ENCODE measurements at places on chromosomes 3 and 15.

- peak; percentile 72 for DNase-seq
Observed at GRCh38 chr3:51974963-51975851, at the start of gene ABHD14A. ABHD14A (plus strand) TSS chr3:51975064; CDS start chr3:51975136, 72 bp downstream.

DNA sequence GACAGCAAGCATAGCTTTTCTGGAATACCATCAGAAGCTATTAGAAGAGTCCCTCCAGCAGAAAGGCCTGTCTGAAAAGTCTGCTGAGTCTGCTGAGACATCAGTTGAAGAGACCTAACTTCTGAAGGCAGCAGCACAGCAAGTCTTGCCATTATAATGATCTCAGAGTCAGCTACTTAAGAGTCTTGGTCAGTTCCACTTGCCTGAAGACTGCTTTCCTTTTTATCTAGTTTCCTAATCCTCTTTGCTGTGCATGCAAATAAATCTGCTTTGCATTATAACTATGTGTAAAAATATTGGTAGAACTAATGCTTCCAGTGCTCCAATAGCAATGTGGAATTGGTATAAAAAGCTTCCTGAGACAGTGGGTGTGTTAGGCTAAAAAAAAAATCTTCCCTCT, 34.9 kb upstream of the CPOX start:
- DNase-seq: peak; percentile 26

DNA sequence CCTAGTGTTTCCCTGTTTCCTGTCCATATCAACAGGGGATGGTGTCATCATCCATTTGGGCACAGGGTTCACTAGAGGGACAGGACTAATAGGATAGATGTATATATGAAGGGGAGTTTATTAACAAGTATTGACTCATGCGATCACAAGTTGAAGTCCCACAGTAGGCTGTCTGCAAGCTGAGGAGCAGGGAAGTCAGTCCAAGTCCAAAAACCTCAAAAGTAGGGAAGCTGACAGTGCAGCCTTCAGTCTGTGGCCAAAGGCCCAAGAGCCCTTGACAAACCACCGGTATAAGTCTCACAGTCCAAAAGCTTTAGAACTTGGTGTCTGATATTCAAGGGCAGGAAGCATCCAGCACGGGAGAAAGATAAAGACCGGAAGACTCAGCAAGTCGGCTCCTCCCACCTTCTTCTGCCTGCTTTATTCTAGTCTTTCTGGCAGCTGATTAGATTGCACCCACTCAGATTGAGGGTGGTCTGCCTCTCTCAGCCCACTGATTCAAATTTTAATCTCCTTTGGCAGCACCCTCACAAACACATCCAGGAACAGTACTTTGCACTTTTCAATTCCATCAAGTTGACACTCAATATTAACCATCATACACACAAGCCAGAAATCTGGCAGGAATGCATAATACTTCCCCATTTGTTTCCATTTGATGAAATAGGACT, 43.4 kb downstream of the CD200 start:
- DNase-seq: no peak

DNA sequence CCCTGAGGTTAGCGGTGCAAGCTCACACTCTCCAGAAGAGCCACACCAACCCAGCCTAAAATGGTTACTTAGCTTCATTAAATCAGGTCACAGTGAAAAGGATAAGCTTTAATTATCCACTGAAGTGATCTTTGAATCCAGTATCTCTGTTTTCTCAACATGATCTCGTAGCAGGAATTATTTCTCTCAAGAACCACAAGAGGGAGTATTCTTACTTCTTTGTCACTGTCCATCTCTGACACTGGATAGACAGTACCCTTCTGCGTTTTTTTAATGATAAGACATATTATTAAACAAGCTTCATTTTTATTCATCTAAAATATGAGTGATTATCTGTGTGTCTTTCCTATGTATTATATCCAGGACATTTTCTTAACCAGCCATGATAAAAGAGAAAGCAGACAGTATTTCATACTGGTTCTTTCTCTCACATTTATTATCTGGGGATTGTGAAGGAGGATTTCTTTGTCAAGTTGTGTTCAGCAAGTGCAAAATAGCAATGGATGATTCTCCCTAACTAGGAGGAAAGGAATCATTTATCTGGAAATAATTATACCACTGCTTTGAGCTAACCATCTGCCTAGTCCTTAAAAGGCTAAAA, 105.4 kb upstream of the CCDC54 start:
- DNase-seq: peak; percentile 67

DNA sequence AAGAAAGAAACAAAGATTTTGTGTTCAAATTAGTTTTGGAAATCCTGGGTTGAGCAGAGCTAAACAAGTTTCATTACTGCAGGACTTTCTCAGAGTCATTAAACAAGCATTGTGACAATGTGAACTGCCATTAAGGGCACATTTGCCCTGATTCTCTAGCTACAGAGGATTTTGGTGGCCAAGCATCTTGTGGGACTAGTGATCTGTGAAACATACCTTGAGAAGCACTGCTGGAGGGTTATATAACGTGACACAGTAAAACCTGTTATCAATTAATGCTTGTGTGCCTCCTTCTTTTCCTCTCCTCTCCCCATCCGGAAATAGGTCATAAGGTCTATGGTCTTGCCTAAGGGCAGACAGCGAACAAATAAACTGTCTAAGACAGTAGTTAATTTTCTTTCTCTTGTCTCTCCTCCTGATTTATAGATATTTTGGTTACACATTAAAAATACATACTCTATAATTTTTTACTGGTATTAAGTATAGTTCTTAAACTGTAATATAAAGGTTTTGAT, 167.3 kb upstream of the NANOGP8 start:
- no peak for DNase-seq

DNA sequence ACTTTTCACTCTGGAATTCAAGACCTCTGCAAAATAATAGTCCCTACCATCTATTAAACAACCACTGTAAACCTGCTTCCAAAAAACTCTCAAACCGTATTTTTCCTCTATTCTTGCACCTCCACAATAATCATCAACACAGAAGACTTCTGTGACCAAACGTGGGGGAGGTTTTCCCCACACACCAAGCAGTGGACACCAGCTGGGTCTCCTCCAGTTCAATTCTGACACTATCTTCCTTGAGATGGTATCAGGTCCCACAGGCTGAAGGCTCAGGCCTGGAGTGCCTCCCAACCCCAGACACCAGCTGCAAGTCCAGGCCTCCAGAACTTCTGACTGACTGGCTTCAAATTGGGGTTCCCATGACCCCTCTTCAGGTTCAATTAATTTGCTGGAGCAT, 89.6 kb upstream of the RAP2B start:
- DNase-seq: no peak

GRCh38 chr3:35772381-35773015, 133.2 kb downstream of the ARPP21 start:
- DNase-seq: no peak

DNA sequence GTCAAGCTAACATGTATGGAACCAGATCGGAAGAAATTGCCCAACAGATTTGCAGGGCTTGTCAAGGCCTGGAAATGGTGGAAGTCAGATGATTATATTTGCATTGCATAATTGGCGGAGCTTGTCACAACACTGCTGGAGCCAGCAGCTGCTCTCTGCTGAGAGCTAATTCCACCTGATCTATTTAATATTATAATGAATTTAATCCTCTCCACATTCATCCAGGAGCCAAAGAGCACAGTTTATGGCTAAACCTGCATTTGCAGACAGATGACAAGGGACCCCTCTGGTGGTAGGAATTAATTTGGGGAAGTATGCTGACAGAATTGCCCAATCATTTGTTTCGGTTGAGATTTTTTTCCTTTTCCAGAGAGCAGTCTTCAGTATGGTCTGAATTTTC, 730.2 kb downstream of the TUSC7 start:
- peak; percentile 95 for DNase-seq

DNA sequence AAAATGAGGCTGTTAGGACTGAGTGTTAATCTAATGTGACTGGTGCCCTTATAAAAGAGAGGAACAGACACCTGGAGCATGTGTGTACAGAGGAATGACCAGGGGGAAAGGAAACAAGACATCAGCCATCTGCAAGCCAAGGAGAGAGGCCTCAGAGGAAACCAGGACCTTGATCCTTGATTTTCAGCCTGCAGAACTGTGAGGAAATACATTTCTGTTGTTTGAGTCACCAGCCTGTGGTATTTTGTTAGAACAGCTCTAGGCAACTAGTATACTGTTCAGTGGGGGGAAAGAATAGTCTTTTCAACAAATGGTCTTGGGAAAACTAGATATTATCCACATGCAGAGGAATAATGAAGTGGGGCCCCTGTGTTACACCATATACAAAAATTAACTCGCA, 80.6 kb downstream of the CCR1 start:
- DNase-seq: no peak

DNA sequence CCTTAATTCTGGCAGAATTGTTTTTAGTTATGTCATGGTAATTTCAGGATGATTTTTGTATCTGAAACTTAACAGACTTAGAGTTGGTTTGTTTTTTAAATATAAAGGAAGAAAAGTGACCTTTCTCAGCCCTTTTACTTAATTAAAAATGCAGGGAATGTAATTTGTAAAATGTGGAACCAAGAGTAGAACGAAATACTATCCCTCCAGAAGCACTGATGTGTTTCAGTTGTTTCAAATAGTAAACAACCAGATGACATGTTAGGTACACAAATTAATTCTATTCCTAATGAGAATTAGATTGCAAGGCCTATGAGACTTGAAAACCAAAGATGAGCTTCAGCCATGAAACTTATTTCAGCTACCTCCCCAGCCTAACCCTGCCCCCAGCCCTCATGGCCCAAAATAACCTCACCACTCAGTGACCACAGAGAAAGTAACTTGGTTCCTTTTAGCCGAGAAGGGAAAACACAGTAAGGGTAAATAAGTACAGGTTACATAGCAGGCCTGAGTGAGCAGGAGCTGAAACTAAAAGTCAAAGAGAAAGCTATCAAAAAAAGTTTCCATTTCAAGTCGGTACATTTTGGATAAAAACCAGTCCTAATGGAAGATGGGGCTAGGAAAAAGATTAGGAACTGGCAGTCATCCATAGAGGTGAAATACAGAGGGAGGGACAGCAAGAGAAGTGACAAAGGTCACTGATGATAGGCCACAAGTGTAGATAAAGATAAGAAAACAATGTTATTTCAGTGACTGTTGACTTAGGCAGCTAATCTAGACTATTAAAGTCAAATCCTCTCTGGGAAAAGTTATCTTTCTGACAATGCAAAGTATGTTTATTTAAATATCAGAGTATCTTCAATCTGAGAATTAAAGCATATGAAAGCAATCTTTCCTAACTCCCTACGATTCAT, 23.2 kb downstream of the SENP8 start:
- DNase-seq: no peak

DNA sequence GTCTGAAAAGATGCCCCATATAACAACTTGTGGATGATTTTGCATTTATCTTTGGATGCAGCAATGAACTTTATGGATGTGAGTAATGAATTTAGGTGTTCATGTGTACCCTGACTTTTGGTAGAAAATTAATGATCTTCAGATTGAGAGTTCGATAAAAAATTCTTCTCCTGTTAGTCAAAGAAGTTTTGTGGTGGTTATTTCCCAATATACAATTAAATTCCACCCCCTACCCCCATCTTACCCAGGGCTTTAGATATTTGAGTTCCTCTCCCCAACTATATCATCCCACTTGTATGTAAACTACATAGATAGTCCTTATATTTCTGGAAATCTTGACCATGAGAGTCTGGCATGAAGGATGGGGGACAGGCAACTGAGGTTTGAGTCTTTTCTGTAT, 126.1 kb upstream of the ALDH1A3 start:
- no peak for DNase-seq

DNA sequence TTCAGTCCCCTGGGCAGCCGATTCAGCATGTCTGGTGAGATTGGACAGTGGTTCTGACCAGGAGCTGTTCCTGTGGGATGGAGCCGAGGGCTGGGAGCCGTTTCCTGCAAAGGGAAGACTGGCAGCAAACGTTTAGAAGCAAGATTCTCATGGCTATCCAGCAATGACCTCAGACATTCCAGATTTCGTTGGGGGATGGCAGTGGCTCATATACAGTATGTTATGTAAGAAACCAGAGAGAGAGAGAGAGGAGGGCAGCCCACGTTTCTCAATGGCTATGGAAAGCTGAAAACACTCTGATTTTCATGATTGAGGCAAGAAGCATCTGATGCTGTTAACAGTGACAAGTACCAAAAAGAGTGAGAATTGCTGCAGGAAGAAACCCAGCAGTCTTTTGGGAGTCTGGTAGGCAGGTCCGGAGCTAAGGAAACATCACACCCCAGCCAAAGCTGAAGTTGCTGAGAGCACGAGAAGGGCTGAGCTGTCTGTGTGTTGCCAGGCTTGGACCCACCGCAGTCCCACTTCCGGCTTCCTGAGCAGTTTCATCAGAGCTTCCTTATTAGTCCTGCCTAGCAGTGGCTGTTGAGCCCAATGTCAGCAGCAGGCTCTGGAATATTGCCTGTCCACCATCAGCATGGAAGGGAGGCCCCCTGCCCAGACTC, 25.6 kb upstream of the VPS8 start:
- DNase-seq: no peak

GRCh38 chr3:52798978-52799476, 4.4 kb downstream of the ITIH3 start:
- DNase-seq: no peak

- no peak for DNase-seq
Observed at GRCh38 chr15:82624438-82624837, 22.7 kb downstream of the CPEB1 start.

DNA sequence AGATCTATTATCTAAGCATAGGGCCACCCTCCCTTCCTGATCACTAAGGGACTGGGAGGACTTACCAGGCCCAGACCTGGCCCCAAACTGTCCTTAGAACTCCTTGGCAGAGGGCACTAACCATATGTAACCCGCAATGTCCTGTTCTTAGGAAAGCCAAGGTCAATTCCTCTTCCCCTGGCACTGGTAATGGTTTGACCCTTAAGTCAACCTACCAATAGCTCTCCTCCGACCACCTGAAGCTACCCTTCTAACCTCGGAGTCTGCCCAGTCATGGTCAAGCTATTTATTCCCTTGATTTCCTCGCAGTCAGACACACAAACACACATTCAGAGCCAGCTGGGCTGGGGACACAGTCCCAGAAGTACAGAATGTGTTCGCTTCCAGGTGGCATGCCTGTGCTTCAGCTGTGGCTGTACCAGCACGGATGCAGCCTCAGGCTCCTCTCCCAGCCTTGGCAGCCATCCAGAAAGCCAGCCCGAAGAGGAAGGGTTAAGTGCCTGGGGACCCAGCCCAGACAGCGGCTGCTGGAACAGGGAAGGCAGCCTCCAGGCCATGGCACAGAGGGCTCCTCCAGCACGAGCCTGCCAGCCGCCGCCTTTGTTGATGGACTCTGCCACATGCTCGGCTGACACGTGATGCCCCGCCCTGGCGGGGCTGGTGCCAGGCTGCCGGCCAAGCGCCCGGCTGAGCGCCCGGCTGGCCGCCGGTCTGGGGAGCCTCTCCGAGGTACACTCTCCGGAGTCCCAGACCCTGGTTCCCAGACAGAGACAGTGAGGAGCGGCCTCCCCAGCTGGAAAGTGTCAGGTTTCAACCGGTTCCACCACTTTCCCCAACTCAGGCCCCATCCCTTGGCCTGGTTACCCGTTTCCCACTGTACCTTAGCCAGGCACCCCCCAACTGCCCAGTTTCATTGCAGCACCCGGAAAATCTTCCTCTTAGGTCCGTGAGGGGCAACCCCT, 5.5 kb downstream of the BMF start:
- peak; percentile 82 for DNase-seq

DNA sequence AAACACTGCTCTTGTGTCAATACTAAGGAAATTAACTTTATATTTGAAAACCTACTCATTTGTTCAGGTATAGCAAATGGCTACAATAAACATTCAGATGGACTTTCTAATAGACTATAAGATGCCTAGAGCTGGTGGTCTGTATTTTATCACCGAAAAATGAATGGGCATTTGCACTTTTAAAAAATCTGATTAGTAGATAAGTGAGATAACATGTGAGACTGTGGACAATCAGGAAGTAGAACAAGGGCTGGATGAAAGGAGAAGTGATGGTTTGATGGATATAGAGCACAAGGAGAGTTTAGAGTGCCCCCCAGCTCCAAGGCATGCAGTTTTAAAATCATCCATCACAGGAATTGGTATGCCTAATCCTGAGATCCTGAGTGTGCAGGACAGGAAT, 308.4 kb upstream of the RARB start:
- DNase-seq: no peak

All from NCI-H524 (cell line).